ENCODE measurements at places on chromosomes 3 and 15.

GRCh38 chr3:118473343-118473742 is 561.3 kb downstream of the IGSF11 start:
- DNase-seq = no peak

- DNase-seq = no peak
Observed at GRCh38 chr3:140091143-140091542, 156.2 kb downstream of the CLSTN2 start.

- no peak for DNase-seq
Observed at GRCh38 chr3:38120693-38121450, 16.1 kb downstream of the ACAA1 start.

GRCh38 chr15:57037548-57037947 is 119.1 kb downstream of the TCF12 start:
- DNase-seq = no peak

GRCh38 chr3:98885851-98886250 is 15.6 kb downstream of the DCBLD2 start:
- DNase-seq = peak; percentile 40

DNA sequence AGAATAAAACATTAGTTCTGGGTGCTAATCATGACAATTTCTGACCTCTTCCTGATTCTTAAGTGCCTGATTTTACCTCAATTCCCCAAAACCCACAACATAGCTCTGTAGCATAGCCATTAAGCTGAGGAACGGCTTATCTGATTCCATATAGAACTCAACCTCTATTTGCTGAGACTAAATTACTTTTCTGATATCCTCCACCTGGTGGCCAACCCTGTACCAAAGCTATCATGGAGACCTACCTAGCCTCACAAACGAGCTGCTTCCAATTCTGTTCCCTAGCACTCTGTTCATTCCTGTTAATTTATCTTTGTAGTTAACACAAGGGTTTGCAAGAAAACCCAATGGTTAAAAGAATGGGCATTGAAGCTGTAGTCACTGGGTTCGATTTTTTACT is 245.2 kb downstream of the PLOD2 start:
- no peak for DNase-seq

GRCh38 chr3:184140436-184140835 is 5.3 kb downstream of the EIF2B5 start:
- DNase-seq = no peak

DNA sequence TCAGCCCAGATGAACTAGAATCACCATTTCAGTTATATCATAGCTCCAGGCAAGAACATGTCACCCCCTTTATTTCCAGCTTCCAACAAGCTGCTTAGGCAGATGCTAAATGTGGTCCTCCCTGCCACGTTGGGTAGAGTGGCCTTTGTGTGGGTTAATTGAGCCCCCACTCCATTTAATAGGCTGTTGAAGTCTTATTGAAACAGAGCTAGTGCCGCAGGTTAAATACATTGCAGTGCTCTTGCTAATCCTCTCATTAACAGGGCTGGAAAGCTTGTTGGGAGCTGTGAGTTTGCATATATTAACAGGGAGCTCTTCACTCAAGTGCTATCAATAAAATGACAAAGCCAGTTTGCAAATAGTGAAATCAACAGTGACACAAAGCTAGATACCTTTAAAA is 248.4 kb upstream of the CMC1 start:
- no peak for DNase-seq

DNA sequence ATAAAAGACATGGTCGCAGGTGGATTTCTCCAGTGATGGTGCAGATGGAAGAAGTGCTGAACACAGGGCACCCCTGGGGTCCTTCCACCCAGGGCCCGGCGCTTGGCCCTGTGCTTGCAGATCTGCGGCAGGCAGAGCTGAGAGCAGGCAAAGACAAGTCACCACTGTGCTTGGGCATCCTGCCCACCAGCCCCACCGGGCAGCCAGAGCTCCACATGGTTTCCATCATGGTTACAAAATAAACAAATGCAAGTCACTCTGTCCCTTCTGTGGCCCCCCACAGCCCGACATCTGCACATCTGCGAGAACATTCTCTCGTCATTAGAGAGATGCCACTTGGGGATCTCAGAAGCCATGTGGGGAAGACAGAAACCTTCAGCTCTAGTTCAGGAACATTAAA is 37.6 kb upstream of the SFMBT1 start:
- peak; percentile 72 for DNase-seq

GRCh38 chr3:191320316-191320715 is 8.9 kb upstream of the CCDC50 start:
- DNase-seq = no peak

DNA sequence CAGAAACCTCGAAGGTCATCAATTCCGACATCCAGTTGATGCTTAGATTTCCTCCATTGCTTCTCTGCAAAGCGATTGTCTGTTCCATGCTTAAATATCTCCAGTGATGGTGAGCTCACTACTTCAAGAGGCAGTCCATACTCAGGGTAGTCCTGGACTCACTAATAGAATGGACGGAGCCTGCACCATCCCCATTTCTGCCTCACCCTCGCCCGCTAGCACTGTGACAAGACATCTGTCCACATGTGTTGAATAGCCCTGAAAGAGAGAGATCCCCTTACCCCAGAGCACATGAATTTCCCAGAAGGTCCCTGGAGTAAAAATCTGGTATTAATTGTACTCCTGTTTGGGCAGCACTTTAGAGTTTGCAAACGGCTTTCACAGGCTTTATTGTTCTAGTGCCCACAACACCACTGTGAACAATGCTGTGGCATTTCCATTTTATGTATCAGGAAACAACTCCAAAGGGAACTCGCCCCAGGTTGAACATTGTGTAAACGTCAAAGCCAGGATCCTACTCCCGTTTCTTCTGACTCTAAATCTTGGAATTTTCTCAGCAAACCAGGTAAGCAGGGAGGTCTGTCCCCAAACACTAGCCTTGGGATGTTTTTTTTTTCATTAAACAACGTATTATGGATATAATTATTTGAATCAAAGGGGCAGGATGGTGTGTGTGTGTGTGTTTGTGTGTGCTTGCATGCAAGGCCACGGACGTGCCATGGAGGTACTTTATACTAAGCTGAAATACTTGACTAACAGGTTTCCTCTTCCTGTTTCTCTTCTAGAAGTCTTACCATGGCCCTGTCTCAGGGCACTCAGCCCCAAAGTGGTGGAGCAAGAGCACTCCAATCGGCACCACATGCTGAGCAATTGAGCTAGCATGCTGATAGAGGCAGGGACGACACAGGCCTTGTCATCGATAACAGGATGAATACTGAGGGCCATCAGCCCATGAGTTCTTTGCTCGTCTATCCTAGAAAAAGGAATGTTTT is 198.3 kb downstream of the OPA1 start:
- no peak for DNase-seq

- DNase-seq = no peak
Observed at GRCh38 chr3:47512416-47513124, 942 bp downstream of the ELP6 start.

DNA sequence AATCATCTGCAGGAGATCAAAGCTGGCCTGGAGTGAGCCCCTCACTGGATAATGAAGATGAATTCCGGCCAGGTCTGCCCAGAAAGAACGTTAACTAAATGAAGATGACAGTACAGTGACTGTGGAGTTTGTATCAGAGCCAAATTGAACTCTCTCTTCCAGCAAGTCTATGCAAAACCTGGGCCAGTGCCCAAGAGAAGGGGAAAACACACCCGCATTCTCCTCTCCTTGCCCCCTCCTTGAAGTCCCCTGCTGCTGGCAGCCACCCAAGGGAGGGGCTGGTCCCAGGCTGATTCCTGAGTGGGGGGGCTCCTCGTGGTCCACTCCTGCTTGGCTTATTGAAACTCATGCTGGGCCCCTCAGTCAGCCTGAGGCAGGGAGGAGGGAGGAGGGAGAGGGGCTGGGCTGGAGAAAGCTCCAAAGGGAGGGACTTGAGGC is 155.7 kb downstream of the RAB11A start:
- DNase-seq = peak; percentile 4

DNA sequence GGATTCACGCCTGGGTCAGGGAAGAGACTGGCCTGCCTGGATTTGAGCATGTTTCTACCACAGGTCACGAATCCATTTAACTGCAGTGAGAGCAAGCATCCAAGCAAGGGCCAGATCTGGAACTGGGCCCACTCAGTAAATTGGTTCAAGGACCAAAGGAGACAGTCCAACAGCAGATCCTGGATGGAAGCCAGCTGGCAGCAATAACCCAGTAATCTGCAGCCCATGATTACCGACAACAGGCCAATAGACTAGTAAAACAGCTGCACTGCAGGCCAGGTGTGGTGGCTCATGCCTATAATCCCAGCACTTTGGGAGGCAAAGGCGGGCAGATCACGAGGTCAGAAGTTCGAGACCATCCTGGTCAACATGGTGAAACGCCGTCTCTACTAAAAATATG is 11.8 kb downstream of the SAMD7 start:
- DNase-seq = no peak

DNA sequence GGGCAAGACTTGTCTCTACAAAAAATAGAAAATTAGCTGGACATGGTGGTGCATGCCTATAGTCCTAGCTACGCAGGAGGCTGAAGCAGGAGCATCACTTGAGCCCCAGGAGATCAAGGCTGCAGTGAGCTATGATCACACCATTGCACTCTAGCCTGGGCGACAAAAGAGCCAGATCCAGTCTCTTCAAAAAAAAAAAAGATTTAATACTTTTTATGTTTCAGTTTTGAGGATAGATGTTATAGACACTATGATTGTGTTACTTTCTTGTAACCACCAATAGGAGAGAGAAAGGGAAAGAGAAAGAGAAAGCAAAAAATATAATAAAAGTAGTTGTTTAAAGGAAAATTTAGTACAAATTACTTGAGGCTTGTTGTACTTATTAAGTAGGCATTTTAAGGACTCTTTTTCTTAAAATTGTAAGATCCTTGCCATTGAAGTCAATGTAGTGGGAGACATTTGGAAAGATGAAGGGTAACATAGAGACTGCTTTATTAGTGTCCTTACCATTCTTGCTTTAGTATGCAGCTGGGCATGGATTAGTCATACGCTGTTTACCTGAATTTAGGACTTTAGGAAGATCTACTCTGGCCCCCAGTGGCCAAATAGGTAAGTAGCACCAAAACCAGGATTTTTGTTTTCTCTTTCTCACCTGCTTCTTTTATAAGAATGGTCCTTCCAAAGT is 35.1 kb upstream of the ZDHHC23 start:
- DNase-seq = peak; percentile 54

GRCh38 chr15:88983861-88984429 is 70.8 kb upstream of the MFGE8 start:
- no peak for DNase-seq

DNA sequence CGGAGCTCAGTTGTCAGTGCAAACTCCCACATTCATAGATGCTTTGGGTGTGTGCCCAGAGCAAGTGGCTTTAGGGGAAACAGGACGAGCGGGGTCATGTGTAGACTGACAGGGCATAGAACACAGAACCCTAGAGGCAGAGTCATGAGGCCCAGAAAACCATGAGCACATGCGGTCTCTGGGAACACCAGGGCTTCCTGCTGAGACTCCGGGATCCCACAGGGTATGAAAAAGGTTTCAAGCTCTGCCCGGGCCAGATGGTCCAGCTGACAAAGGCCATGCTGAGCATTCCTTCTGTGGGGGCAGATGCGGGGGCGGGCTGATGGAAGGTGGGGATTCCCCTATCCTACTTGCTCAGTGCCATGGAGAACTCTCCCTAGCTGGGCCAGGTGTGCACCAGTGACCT is 44.8 kb downstream of the ROPN1B start:
- DNase-seq = no peak

- DNase-seq = no peak
Observed at GRCh38 chr3:113747283-113748046, 630 bp downstream of the ATP6V1A start.

DNA sequence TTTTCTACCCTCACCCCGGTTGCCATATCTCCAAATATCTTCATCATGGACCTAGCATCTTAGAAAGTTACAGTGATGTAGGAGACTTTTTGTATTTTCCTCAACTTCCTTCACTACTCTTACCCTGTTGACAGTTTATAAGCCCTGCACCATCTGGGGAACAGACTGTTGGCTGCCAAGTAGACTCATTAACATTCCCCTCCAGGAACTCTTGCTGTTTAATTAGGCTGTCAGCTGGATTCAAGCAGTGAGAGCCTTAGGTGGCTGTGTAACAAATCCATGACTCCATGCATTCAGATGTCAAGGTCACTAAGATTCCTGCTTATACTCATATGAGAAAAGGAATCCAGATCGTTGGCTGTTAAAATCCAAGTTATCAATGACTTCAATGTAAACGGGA is 198.3 kb downstream of the NAALADL2 start:
- DNase-seq = no peak

DNA sequence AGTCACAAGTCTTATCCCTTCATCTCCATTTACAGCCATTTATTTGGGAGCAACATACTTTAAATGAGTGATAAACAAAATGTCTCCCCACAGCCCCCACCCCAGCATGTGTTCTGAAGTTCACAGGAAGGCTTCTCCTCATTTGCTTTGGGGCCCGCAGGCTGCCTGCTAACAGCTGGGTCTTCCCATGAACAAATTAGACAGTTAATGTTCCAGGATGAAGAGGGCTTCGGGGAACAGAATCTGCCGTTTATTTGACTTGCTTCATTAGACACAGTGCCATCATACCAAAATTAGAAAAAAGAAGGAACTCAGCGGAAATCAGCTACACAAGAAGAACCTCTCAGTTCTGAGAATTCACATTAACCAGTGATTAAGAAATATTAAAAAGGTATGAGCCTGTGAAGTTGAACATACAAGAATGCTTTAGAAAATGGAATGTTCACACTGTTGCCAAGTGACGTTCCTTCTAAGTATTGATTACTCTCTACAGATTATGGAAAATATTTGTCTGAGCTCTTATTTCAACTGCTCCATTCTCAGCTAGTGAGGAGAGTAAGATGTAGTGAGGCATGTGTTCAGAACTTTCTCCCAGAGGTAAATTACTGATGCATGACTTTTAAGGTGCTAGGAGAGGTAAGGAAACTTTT is 107.5 kb upstream of the THBS1 start:
- no peak for DNase-seq

DNA sequence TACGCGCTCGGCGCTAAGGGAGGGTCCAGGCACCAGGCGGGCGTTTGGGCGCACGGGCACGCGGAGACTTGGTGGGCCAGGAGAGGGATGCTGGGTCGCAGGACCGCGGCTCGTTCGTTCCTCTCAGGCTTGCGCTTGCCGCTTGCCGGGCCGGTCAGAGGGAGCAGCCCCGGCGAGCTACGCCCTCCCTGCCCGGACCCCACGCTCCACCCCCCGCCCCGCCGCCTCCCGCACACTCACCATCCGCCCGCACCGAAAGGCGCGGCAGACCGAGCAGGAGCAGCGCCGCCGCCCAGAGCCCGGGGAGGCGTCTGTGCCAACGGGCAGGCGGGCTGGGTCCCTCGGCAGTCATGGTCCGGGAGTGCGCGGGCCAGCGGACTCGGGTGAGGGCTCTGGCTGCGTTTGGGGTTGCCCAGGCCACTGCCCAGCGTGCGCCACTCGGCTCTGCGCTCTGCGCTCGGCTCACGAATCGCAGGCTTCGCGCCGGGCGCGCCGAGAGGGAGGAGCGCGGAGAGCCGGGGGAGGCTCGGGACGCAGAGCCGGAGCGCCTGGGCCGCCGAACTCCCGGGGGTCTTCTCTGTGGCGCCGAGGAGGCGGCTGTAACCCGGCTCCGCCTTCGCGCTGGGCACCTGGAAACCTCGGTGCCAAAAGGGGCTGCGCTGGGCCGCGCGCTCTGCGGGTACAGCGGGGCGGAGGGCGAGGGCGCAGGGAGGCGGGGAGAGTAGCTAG is at the start of gene SUSD5:
TSS of gene SUSD5 (minus strand) at position 365 of the 729 bp plus-strand sequence. CDS start at position 352, 13 bp downstream.
- DNase-seq = no peak

GRCh38 chr15:88663141-88663621 is 24.4 kb downstream of the ISG20 start:
- DNase-seq = no peak

Measured in HFFc6 (cell line).